GF-D8 (cell line): ENCODE measurements at places on chromosomes 2 and 18.

DNA sequence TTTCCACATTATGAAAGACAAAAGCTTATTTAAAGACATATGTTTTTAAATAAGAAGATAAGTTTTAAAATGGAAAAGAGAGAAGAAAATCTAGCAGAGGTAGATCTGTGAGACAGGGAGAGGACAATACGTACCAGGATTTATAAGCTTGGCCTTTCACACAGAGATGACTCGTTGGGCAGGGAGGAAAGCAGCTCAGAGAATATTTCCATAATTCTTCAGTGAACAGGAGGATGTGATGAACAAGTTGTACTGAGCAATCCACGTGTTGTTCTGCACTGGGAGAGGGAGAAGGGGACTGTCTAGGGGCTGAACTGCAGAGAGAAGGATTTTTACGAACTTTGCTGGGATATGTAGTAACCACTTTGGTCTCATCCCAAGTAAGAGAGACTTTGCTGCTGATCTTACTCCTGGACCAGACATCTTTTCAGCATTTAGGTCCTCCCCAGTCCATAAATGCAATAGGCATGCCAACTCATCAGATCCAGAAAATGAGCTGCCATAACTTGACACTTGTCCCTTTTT, 162.5 kb upstream of the SETBP1 start:
- DNase-seq = no peak

GRCh38 chr2:8009010-8009597, 672.8 kb upstream of the ID2 start:
- no peak for DNase-seq

- peak; percentile 74 for DNase-seq
Observed at GRCh38 chr2:102788885-102789260, 27.0 kb downstream of the TMEM182 start.

- no peak for DNase-seq
Observed at GRCh38 chr2:101430156-101430555, 42.9 kb upstream of the CREG2 start.

GRCh38 chr18:32472841-32473240, 2.2 kb upstream of the GAREM1 start:
- DNase-seq = no peak

DNA sequence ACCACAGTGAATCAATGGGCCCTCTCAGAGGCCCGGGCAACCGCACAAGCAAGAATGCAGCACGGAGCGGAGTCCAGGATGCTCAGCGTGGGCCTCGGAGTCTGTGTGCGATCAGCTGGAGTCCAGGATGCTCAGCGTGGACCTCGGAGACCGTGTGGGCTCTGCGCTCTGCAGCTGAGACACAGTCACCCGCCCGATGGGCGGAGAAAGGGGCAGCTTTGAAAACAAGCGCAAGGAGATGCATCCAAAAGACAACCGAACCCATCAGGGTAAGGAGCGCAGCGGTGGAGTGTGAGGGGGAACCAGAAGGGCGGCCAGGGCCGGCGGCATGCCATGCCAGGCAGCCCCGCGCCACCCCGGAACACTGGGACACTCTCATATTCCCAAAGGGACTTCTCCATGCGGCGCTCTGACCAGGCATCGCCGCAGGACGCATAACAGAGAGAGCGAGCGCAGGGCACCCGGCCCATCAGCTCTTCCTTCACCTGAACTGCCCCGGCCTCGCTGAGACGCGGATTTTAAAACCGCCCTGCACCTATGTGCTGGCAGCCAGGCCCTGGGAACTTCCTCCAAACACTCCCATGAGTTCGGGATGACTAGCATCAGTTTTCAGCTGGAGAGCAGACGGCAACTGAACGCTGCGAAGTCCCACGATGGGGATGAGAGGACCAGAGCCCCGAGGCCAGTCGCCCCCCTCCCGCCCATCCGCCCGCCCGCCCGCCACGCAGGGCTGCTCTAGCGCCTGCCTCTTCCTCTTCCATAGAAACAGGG, 44.7 kb downstream of the MC5R start:
- DNase-seq = no peak
